ENCODE measurements at places on chromosomes 2 and 18. TPM values are rescaled to one million over a fixed set of nuclear protein-coding genes. Genes with fewer than 3 reads are reported as not detected.

Gene MEP1B
- not detected for total RNA-seq

DNA sequence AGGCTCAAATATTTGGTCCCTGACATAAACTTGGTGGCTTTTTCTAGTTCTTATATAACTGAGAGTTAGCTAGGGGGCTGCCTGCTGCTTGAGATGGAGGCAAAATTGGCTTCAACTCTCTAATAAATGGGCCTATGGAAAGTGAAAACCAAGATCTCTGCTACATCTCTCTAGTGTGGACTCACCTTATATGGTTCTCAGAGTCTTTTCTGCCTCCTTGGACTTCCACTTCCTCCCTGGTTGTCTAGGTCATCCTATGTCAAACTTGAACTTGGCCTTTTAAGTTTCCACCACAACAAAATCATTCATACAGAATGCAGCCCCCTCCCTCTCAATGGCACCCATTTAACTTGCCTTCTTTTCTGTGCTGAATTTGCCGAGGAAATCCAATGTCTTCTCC, 23.9 kb upstream of the ARHGAP25 start:
- no peak overlapping the region for H3K27ac ChIP-seq
- no peaks in the 10 kb centered on the region for H3K27me3 ChIP-seq
- no peak for DNase-seq
- H3K4me3 ChIP-seq: no peak overlapping the region
- H3K36me3 ChIP-seq: no peaks in the 10 kb centered on the region

Gene BMP10
- total RNA-seq: 1.4 TPM

DNA sequence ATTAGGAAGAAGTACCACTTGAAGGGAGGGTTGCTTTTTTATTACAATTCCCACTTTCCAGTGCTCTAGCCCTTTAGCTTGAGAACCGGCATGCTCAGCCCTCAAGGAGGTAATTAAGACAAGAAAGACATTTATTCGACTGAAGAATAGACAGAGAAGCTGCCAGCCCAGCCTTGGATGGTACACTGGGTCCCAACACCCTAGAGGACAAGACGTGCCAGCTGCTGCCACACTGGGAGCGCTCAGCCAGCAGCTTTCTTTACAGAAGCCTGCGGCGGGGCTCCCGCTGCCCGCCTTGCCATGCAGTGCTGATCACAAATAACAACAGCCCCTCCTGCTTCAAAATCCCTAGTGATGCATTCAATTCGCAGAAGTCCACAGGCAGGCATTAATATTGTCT, 746.3 kb upstream of the RAB6C start:
- no peaks in the 10 kb centered on the region for H3K4me1 ChIP-seq
- H3K27me3 ChIP-seq: no peaks in the 10 kb centered on the region
- H3K36me3 ChIP-seq: no peaks in the 10 kb centered on the region
- DNase-seq: no peak

Gene ANKRD30BL
- not detected for total RNA-seq

Gene ELOA2
- total RNA-seq: not detected

DNA sequence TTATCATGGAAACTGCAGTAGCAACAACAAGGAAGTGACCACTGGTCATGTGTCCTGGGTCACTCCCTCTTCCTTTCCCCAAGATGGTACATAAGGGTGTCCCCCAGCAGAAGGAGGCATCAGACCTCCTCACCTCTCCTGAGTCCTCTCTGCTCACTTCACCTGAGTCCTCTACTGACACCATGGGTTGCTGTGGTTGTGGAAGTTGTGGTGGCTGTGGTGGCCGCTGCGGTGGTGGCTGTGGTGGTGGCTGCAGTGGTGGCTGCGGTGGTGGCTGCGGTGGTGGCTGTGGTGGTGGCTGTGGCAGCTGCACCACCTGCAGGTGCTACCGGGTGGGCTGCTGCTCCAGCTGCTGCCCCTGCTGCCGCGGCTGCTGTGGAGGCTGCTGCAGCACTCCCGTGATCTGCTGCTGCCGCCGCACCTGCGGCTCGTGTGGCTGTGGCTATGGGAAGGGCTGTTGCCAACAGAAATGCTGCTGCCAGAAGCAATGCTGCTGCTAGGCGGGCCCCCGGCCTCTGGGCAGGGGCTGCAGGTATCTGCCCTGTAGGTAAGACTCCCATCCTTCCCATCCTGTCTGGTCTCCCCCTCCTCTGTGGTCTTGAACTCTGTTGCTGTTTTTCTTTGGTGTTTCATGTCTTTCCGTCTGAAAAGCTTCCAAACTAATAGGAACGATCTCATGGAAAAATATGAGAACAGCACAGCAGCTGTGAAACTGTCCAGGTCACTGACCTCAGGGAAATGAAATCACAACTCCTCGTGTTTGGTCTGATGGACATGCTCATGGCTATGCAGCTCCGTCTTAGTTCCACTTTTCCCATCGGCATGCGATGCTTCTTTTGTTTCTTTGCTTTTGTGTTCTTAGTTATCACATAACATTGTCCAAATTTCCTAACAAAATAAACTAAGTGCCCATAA, at the start of gene SCYGR4:
Gene SCYGR4, plus strand, starts transcription at position 183 of the 915 bp plus-strand sequence. Its CDS starts 0 bp downstream, at position 183.
- no peak for DNase-seq
- no peak within 1 kb of the TSS for H3K27ac ChIP-seq
- no peaks in the 10 kb centered on the region for H3K27me3 ChIP-seq
- no peaks in the 10 kb centered on the region for H3K36me3 ChIP-seq

Gene GAL3ST2
- total RNA-seq: not detected

DNA sequence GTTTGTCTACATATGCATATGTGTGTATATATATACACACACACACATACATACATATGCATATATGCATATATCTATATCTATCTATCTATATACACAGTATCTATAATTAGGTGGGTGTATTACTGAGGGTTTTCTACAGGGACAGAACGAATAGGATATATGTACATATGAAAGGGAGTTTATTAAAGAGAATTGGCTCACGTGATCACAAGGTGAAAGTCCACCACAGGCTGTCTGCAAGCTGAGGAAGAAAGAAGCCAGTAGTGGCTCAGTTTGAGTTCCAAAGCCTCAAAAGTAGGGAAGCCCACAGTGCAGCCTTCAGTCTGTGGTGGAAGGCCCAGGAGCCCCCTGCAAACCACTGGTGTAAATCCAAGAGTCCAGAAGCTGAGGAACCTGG, 756.0 kb upstream of the ACVR2A start:
- H3K27ac ChIP-seq: no peak overlapping the region
- H3K4me3 ChIP-seq: no peak overlapping the region
- no peaks in the 10 kb centered on the region for H3K36me3 ChIP-seq
- H3K27me3 ChIP-seq: no peaks in the 10 kb centered on the region
- no peak for DNase-seq

Gene TMEM200C
- total RNA-seq: 0.41 TPM

DNA sequence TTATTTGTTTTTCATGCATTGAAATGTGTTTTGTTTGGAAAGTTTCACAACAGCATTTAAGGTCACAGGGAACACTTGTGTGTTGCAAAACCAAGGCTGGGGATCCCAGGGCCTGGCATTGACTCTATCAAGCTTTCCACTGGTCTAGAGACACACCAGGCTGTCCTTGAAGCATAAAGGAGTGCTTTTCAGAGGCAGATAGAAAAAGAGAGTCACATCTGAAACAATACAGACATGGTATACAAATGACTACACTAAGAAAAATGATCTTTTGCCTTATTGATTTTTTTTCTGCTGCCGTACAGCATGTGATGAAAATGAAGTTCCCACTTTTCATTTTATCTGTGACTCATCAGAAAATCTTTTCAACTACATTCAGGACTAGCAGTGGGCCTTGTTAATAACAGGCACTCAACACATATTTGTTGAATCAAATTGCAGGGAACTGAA, 61.9 kb upstream of the ZCCHC2 start:
- H3K4me3 ChIP-seq: no peak overlapping the region
- peaks cover 9% of the 10 kb centered on the region for H3K4me1 ChIP-seq
- no peaks in the 10 kb centered on the region for H3K36me3 ChIP-seq
- no peaks in the 10 kb centered on the region for H3K27me3 ChIP-seq

GRCh38 chr18:62578980-62579511, 56.2 kb downstream of the ZCCHC2 start:
- H3K4me3 ChIP-seq: no peak overlapping the region
- H3K27ac ChIP-seq: no peak overlapping the region
- H3K27me3 ChIP-seq: no peaks in the 10 kb centered on the region
- H3K36me3 ChIP-seq: peaks cover 38% of the 10 kb centered on the region
- H3K4me1 ChIP-seq: peaks cover 4% of the 10 kb centered on the region

Gene WDCP
- total RNA-seq: 9.3 TPM

Gene IL1B
- total RNA-seq: 11.5 TPM

DNA sequence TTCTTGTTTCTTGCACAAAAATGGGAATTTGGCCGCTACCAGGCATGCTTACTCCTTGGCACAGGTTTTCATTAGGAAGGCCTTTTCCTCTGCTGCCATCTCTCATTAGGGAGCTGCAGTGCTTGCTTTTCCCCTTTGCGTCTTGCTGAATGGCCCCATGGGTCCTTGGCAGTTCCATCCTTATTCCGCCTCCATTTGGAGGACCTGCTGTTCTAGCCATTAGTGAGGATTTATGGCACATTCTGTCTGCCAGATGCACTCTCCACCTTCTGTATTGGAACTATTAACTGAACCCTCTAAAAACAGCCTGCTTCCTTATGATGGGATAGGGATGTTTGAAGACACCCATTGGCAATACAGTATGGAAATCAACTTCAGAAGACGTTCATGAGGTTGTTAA, 103.5 kb upstream of the NOSTRIN start:
- H3K27me3 ChIP-seq: no peaks in the 10 kb centered on the region
- no peak overlapping the region for H3K27ac ChIP-seq
- no peak for DNase-seq
- H3K36me3 ChIP-seq: no peaks in the 10 kb centered on the region

- DNase-seq: no peak
- peaks cover 3% of the 10 kb centered on the region for H3K4me1 ChIP-seq
- no peaks in the 10 kb centered on the region for H3K27me3 ChIP-seq
Observed at GRCh38 chr2:43764086-43764705, 9.6 kb upstream of the DYNC2LI1 start.

GRCh38 chr2:121132054-121132761, 152.8 kb downstream of the TFCP2L1 start:
- no peaks in the 10 kb centered on the region for H3K36me3 ChIP-seq
- H3K4me1 ChIP-seq: no peaks in the 10 kb centered on the region
- no peaks in the 10 kb centered on the region for H3K27me3 ChIP-seq
- DNase-seq: no peak

Gene C1QL2
- total RNA-seq: not detected

Data from upper lobe of right lung (tissue), 1 donor.